Posterior cingulate gyrus (tissue), 11 donors: ENCODE measurements at places on chromosomes 6 and 20.
A peak's percentile ranks its signal among the peaks of the same experiment; 100 is the strongest.

GRCh38 chr20:52049001-52049731 lies 142.4 kb downstream of the ZFP64 start:
- no peak for DNase-seq

- no peak for DNase-seq
These were observed 111.1 kb downstream of the DLL1 start for GRCh38 chr6:170179616-170180324.

DNA sequence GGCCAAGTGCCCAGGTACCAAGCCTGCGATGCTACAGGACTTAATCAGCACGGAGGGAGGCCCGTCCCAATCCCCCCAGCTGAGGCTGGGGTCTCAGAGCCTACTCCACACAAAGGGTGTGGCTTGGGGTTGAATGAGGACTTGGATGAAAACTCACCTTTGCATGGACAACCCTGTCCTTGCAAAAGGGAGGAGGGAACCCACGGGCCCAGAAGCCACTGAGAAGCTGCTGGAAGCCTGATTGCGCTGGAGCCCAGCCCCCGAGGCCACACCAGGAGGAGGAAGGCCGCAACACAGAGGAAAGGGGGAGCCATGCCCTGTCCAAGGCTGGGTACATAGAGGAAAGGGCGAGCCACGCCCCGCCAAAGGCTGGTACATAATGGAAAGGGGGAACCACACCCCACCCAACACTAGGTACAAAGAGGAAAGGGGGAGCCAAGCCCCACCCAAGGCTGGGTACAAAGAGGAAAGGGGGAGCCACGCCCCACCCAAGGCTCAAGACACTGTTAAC lies 158.8 kb downstream of the DLL1 start:
- DNase-seq, result peak; percentile 35

DNA sequence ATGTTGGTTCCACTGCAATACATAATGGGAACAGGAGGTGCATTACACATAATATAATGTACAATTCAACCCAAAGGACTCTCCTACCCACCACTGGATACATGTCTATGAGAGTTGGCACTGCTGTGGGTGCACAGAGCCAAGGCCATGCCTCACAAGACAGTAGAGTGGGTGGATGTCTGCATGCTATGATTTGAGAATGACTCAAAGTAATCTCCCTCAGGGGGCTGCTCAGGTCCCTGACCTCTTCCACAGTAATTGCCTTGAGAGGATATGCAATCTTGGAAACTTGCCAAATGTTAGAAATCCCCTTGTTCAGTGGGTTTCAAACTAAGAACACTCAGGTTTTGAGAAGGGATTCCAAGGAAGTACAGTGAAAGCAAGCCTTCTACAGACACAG lies 79.0 kb downstream of the ANKEF1 start:
- DNase-seq, result no peak

DNA sequence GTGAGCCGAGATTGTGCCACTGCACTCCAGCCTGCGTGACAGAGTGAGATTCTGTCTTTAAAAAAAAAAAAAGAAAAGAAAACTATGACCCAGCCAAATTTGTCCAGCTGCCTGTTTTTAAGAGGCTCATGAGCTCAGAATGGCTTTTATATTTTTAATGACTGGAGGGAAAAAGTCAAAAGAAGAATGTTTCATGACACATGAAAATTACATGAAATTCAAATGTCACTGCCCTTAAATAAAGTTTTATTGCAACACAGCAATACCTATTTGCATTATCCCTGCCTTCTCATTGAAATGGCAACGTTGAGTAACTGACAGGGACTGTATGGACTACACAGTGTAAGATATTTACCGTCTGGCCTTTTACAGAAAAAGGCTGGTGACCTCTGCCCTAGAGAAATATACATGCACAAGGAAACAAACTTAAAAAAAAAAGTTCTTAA lies 11.4 kb downstream of the SENP6 start:
- DNase-seq, result no peak

DNA sequence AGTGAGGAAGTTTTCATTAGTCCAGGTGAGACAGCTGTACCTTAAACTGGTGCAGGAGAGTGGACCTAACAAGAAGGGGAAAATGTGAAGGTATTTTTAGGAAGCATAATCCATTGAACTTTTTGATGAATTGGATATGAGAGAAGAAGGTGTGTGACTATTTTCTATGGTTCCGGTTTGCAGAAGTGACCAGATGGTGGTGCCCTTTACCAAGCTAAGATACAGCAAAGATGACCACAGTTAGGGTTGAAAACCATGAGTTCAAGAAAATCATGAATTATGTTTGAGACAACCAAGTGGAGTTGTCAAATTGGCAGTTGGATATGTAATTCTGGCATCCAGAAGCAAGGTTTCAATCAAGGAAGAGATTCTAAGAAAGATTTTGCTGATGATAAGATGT lies 61.9 kb upstream of the NRSN1 start:
- no peak for DNase-seq

DNA sequence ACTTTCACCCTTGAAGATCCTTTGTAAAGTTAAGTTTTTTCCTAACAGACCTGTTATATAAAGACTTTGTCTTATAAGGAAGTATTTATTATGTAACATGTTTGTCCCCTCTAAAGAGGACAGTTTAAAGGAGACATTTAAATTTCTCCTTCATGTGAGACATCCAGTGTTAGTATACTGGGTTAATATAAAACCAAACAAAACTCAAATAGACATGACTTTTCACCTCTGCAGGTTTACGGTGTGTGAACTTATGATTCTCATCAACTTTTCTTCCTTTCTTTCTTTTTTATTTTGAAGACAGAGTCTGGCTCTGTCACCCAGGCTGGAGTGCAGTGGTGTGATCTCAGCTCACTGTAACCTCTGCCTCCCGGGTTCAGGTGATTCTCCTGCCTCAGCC lies 17.4 kb upstream of the MPC1 start:
- DNase-seq, result no peak

- DNase-seq, result no peak
These were observed 32.8 kb downstream of the GSS start for GRCh38 chr20:34922654-34923381.

GRCh38 chr20:53606364-53606985 lies 12.8 kb upstream of the ZNF217 start:
- DNase-seq, result no peak

- no peak for DNase-seq
These were observed 1.9 kb upstream of the EBF4 start for GRCh38 chr20:2690718-2691117.

DNA sequence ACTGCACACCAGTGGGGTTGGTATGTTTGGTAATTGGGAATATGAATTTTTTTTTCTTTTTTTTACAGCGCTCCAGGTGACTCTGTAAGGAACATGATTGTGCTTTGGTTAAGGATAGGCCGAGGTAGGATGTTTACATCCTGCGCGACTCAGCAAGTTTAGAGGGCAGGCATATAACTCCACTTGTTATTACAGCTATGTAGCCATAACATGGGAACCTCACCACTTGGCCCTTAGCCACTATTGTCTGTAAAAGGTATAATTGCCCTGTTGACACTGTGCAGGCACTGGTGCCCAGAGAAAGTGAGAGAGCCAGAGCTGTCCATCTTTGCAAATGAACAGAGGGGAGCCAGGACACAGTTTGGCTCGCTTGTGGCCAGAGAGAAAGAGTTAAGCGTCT lies 172.9 kb downstream of the MCHR2 start:
- DNase-seq, result no peak

DNA sequence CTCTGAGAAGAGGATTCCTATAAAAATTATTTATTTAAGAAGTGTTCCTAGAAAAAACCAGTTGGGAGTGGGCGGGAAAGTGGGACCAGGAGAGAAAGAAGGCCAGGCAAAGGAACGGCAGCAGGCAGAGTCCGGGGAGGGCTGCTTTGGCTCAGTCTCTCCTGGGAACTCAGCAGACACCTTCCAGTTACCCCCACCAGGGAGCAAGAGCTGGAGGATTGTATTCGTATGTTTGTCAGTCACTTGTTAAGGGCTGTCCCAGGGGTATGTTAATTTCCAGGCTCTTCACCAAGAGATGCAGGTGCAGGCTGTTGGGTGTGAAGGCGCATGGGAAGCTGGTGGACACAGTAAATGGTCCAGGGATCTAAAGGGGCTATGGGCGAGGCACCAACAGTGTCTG lies 53.0 kb upstream of the CHD6 start:
- no peak for DNase-seq

DNA sequence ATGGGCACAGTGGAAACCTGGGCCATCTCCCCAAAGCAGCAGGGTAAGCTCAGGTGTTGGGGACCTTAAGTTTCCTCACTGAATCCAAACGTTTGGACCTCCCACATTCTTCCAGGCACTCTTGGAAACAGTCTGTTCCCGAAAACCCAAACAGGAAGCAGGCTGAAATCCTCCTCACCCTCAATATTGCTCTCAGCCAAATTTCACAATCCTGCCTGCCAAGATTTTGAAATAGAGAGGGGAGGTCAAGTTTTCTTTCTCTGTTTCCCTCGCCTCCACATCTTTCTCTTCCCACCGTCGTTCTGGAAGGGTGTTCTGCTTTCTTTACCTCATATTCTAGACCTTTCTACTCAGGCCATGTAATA lies 392.0 kb upstream of the SASH1 start:
- DNase-seq, result no peak

- DNase-seq, result no peak
These were observed 5.2 kb upstream of the BACH2 start for GRCh38 chr6:90301816-90302215.

GRCh38 chr6:12851123-12851695 lies 134.6 kb downstream of the PHACTR1 start:
- DNase-seq, result no peak

- no peak for DNase-seq
These were observed 754.8 kb upstream of the DEFB115 start for GRCh38 chr20:30502670-30503069.

GRCh38 chr6:162262466-162263196 lies 464.9 kb downstream of the PRKN start:
- no peak for DNase-seq

DNA sequence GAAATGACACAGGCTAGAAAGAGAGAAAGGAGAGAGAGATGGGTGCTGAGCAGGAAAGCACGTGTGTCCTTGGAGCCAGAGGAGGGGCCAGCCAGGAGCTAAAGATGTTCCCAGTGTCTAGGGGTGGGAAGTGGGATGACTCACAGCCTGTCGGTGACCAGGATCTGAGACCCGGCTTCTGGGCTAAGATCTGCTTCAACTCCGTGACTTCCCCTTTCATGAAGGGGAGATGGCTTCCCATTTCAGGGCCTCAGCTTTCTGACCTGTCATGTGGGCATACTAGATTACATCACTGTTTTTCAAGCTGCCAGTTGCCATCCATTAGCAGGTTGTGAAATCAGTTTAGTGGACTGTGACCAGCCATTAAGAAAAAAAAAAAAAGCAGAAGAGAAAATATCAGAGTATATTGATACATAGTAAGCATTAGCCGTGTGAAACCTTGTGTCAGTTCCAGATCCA lies 5.4 kb downstream of the TGM3 start:
- DNase-seq, result peak; percentile 86

DNA sequence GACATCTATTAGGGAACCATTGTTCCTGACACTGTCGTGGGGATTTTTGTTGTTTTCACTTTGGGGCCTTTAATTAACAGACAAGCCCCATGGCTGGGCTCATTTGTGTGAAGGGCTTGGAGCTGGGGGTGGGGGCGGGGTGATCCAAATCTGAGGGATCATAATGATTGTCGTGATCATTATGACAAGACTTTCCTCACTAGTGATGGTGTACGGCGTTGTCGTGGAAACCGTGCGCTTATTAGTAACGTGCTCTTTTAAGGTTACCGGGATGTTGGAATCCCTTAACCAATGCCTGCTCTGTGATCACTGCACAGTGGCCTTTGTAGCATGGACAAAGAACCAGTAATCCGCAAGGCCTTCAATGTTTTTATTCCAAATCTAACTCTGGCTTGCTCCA lies 18.6 kb downstream of the PDYN start:
- DNase-seq, result no peak

- no peak for DNase-seq
These were observed 113.1 kb downstream of the MTHFD1L start for GRCh38 chr6:150978624-150979023.
